ENCODE measurements at places on chromosomes 16 and 17.

DNA sequence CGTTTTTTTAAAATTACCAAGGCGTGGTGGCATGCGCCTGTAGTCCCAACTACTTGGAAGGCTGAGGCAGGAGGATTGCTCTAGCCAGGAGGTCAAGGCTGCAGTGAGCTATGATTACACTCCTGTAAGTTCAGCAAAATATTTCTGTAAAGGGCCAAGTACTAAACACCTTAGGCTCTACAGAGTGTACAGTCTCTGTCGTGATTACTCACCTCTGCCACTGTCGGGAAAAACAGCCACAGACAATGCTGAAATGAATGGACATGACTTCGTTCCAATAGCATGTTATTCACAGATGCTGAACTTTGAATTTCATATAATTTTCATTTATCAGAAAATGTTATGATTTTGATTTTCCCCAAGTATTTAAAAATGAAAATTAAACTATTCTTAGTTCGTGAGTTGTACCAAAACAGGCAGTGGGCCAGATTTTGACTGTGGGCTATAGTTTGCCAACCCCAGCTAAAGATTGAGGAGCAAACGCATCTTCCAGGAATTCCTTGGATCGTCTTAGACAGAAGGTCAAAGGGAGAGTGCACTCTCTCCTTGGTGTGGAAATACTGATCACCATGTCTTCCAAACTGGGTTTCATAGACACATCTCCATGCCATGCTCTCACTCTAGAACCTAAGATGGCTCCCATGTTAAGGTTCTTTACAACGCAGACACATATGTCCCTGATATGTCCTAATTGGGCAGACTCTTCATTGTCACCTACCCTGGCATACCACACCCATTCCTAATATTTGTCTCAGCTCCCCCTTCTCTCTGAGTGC is 89.5 kb downstream of the MARF1 start:
- no peak for DNase-seq

DNA sequence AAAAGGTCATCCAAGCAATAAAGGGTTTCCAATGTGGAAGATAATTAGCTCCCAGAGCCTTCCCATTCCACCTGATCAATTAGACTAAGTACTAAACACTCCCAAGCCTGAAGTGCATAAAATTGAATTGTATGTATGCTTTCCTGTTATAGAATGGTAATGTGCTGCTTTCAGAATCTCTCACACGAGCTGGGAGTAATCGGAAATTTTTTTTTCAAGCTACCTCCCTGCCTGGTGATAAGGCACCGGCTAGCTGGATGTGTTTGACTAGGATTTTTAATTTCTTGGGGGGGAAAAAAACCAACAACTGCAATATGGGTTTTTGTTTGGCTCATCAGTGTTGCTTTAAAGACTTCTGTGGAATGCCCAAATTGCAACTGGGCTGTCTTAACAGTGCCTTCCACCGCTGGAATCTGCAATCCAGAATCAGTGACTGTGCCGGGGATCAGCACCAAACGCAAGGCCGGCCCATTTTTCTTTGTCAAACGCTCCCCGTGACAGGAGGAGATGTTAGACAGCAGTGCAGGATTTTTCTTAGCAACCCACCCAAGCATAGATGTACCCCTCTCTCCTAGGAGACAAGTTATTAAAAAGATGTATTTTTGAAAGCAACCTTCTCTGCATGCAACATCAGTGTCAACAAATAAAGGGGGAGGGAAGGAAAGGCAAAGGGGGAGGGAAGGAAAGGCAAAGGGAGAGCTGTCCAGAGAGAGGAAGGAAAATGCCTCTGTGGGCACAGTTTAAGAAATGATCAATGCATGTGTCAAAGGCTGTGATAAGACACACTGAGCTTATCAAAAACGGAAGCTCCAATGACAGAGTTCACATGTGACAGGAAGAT is 387.2 kb downstream of the NPIPA8 start:
- no peak for DNase-seq

DNA sequence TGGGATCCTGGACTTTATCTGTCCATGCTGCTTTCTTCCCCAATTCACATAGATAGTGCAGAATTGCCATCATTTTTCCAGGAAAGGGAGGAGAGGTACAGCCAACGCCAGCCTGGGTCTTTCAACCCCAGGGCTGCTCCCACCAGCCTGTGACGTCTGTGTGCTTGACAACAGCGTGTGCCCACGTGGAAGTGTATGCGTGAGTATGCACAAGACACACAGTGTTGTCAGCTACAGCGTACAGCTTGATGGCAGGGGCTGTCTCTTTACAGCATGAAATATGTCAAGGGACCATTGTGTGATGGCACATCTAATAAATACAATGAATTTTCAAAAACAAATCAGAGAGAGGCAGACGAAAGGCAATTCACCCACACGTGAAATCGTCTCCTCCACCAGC is 62.3 kb downstream of the GSG1L start:
- no peak for DNase-seq

DNA sequence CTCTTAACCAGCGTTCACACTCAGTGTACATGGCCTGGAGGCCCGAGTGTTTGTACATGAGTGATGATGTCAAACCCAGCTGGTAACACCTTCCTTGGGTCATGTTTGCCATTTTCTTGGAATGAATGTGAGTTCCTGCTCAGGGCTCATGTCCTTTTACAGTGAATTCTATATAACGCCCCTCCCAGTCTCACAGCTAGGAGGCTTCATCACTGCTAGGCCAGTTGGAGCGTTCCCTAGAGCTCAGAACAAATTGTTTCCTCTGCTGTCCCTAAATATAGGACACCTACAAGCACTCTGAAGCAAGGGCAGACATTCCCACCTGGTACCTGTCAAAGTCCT is 5.5 kb downstream of the TIMM22 start:
- DNase-seq: no peak

- DNase-seq: no peak
Observed at GRCh38 chr17:41651625-41652460, 27.5 kb upstream of the KRT17 start.

DNA sequence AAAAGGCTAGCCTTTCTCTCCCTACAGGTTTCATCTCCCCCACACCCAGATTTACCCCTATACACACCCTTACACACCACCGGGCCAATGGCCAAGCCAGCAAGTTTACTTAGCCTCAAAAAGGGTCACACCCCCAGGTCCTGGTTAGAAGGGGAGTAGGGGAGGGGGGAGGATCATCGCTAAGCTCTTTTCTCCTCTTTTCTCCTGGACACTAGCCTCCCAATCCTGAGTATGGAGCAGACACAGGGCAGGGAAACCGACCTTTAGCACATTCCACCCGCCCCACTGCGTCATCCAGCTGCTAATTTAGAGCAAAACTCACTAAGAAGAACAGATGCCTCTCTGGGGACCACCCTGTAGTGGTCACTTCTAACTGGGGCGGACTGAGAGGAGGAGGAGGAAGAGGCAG is 4.4 kb downstream of the ACLY start:
- DNase-seq: no peak

DNA sequence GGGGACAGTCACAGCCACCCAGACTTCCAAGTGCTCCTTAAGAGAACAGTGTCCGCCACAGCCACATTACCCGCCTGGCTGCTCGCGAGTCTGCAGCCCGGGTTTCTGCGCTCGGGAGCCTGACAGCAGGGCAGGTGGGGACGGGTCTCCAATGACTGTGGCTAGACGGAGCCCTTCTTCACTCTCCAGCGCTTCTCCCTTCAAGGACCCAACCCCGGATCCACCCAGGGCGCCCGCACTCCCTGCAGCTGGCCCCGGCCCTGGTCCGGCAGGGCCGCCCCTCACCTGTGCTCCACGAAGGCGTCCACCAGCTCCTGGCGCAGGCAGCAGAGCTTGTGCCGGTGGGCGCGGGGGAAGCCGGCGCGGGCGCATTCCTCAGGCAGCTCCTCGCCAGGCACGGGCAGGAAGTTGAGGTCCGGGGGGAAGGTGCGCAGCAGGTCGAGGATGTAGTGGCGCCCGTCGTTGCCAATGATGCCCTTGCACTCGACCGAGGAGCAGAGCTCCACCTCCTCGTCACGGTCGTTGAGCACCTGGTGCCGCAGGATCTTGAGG is 13.9 kb downstream of the CLUH start:
- DNase-seq: no peak

DNA sequence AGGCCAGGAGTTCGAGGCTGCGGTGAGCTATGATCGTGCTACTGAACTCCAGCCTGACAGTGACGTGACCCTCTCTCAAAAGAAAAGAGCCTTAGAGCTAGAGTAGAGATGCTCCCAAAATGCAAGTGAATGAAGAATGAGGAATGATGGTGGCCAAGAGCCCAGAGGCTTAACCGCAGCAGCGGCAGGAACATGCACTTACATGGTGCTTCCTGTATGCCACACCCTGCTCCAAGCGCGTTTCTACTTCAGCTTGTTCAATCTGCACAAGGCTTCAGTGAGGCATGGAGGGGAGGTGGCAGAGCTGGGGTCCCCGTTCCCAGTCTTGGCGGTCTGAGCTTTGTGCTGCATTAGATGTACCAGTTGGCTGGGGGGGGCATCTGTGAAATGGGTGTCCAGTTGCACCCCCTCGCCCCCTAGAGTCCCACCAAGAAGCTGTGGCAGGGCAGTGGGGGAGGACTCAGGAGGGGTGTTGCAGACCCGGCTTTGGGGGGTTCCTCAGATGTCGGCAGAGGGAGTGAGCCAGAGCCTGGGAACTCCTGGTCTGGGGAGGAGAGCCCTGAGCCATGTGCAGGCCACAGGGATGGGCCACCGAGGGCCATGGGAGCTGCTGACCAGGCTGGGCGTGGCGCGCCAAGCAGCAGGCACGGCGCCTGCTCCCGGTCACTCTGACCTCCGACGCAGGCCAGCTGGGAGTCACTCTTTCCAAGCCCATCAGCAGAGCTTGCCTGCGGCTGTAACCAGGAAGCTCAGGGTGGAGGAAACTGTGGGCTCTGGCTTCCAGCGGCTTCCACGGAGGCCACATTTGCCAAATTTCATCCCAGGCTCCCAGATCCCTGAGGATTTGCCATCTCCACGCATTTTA is 260.1 kb downstream of the PARN start:
- DNase-seq: no peak

GRCh38 chr17:58308173-58308984 is 20.2 kb downstream of the TSPOAP1 start:
- DNase-seq: no peak

DNA sequence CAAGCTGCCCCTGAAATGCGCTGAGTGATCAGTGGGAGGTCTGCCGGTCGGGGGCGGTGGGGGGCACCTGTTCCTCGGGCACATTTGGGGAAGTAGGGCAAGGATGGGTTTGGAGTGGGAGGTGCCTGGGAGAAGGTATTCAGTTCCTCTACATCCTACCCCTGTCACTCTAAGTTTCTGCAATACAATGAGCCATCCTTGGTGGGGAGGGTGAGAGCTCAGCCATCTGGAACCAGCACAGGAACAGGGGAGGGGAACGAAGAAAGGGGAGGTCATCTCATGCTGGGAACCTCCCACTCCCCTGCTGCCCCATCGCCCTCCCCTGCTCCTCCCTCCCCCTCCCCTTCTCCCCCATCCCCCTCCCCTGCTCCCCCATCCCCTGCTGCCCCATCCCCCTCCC is 4.2 kb downstream of the DPH1 start:
- no peak for DNase-seq

DNA sequence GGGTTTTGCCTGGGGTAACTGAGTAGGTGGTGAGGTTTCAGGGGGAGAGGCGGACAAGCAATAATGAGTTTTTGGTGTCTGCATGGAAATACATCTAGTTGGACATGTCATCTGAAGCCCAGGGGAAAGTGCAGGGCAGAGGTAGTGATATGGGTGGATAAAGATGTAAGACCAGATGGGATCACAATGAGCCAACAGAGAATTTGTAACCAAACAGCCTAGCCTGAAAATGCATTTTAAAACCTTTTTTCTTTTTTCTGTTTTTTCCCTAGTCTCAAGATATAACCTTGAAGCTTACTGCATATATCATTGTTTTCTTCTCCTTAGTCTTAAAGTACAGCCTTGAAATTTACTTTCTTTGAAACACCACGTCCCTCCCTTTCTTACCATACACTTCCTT is 3.7 kb upstream of the ZNF19 start:
- DNase-seq: no peak

All from KG1 (cell line).